ENCODE measurements at places on chromosomes 3 and 15.

GRCh38 chr15:82134461-82134860 lies 88.6 kb upstream of the MEX3B start:
- no peak for DNase-seq

DNA sequence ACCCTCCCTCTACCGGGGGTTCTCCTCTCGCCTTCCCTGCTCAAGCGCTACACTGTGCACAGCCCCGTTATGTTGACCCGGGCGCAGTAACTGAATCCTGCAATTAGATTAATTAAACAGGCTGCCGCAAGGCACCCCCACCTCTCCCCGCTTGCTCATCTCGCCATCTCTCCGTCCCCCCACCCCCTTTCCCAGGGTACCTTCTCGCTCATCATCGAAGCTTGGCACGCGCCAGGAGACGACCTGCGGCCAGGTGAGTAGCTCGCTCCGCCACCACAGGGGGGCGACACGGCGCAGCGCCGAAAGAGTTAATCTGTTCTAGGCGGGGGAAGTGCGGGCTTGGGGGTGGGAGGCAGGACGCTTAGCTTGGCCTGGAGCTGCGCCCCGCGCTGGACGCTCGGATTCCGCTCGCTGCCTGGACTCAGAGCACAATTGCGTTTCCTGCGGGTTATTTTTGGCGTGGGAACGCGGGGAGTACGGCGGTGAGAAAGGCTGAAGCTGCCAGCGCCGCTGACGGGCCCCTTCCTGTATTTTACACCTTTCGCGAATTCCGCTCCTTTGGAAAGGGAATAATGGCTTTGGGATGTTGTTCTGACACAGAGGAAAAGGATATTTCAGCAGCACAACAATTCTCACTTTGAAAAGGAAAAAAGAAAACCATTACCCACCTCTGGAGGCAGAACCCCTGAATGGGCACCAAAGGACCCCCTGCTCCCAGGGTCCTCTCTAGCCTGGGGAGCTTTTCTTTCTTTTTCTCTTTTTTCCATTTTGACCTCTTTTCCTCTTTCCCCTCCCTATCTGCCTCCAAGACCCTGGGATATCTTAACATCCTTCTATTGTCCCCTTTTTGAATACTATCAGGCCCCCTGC lies 1.5 kb downstream of the DLL4 start:
- DNase-seq: no peak

DNA sequence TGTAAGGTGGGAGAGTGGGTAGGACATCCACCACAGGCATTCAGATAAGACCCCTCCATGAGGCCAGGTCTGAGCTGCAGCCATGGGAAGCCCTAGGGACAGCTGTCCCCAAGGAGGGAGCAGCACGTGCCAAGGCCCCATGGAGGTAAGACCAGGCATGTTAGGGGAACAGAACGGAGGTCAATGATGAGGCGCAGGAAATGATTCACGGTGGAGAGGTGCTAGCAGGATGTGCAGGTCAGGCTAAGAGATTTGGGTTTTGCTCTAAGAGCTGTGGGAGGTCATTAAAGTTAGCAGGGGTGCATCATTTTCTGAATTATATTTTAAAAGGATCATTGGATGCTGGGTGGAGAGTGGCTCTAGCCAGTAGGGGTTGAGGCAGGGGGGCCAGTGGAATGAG lies 66.4 kb upstream of the SNRPA1 start:
- DNase-seq: no peak

DNA sequence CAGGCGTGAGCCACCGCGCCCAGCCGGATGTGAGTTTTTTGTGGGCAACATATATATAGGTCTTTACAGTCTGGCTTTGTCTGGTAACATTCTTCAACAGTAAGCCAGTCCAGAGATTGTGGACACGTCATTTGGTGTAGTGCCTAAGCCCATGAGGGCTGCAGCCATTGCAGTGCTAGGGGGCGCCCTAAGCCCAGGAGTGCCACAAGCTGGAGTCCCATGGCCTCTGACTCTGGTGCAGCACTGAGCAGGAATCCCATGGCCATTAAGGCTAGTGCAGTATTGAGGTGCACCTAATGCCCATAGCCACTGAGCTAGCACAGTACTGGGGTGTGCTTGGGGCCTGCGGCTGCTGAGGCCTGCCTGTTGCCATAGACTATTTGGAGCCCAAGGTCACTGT lies 136.4 kb upstream of the NDN start:
- DNase-seq: no peak

DNA sequence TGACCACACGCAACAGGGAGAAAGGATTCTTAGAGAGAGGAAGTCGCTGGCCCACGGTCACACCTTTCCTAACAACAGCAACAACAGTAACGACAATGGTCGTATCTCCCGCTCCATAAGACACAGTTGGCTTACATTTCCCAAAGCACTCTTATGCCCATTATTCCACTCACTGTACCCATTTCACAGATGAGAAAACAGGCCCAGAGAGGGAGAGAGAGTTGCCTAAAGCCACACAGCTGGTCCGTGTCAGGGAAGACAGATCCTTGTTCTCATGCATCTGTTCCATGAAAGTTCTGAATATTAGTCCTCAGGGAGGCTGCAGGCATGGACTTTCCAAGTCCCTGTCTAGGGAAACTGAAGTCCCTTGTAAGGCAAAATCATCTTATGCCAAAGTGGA lies 42.0 kb upstream of the ATP2B2 start:
- no peak for DNase-seq

DNA sequence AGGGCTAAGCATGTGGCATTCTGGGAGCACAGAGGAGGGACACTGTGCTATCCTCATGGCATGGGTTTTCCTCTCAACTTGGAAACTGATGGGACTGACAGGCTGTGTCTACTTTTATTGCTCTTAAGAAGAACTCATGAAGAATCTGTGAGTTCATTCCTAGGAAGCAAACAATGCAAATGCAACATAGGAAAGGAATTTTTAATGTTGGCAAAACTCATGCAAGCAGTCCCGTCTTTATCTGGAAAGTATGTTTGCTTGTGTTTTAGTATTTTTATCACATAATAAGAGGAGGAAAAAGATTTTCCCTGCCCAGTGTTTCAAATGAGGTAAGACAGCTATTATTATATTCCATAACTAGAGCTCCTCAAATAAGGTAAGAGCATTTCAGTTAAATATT lies 89.7 kb downstream of the TRIM42 start:
- DNase-seq: no peak

DNA sequence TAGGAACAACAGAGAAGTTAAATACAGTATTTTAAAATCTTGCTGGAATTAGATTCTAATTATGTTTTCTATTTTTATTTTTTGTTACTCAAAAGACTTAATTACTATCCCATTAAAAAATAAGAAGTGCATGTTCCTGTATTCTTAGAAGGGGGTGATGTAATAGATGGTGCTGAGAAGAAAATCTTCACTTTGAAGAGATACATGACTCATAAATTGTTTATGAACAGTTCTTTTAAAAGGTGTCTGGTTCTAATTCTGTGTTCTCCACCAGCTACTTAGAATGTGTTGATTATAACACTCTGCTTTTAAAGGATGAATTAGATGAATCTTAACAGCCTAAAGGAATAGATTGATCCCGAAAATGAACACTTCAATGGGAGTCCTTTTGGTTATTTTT lies 8.2 kb downstream of the RCN2 start:
- no peak for DNase-seq

GRCh38 chr3:191030491-191030890 lies 168.0 kb upstream of the GMNC start:
- no peak for DNase-seq

GRCh38 chr3:139975594-139976365 lies 40.8 kb downstream of the CLSTN2 start:
- DNase-seq: peak; percentile 86

- DNase-seq: no peak
These were observed 101.9 kb upstream of the ICE2 start for GRCh38 chr15:60580650-60581376.

DNA sequence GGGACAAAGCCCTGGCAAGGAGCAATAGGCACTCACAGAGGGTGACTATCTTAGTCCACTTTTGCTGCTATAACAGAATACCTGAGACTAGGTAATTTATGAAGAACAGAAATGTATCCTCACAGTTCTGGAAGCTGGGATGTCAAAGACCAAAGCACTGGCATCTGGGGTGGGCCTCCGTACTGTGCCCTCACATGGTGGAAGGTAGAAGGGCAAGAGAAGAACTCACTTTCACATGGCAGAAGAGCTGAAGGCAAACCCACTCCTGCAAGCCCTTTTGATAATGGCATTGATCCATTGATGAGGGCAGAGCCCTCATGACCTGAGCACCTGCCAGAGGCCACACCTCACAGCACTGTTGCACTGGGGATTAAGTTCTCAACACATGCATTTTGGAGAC lies 173.4 kb upstream of the C2CD4B start:
- no peak for DNase-seq

GRCh38 chr3:71308836-71309235 lies 274.7 kb downstream of the FOXP1 start:
- no peak for DNase-seq

DNA sequence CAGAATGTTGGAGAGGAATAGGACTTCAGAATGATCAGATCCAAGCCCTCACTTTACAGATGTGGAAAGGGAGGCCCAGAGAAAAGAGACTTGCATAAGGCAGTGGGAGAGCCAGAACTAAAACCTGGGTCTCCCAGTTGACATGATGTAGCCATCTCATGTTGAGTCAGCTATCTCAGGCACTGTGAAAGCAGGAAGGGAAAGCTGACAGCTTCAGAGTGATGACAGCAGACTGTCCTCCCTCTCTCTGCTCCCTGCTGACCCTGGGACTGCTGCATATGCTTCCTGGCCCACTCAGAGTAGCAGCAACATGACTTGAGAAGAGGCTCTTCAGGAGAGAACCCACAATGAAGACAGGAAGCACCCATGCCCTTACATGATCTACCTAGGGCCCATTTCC lies 14.7 kb downstream of the FHIT start:
- no peak for DNase-seq

- DNase-seq: no peak
These were observed 165.5 kb downstream of the MEX3B start for GRCh38 chr15:81880314-81880713.

DNA sequence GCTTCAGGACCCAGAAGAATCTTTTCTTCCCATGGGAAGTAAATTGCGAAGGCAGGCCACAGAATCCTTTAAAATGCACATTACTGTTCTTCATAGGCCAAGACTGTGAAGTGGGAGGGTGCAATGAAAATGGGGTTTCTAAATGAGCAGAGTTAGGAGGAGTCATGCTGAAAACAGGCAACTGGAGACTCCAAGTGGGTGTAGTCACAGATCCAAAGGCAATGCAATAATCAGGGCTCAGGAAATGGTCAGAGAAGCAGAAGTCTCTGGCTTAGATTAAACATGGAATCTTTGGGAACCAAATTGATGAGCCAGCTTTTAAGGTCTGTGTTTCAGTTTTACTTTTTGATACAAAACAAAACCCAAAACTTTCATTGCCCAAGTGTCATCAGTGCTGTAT lies 37.6 kb downstream of the HHLA2 start:
- DNase-seq: no peak

DNA sequence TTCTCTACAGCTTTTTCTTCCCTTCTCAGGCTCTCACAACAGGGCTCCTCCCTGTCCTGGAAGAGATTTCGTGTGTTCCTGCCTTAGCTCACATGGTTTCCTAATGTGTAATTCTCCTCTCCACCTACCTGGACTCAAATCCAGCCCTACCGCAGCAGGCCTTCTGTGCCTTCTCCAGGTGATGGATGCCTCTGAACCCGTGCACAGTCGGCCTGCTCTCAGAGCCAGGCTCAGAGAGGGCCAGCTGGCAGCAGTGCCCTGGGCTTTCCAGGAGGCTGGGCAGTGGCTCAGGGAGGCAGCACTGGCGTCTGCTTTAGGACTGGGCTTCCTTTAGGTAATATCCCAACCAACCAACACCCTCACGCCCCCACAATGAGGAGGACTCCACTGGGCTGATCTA lies 123.2 kb upstream of the TMC3 start:
- DNase-seq: no peak

DNA sequence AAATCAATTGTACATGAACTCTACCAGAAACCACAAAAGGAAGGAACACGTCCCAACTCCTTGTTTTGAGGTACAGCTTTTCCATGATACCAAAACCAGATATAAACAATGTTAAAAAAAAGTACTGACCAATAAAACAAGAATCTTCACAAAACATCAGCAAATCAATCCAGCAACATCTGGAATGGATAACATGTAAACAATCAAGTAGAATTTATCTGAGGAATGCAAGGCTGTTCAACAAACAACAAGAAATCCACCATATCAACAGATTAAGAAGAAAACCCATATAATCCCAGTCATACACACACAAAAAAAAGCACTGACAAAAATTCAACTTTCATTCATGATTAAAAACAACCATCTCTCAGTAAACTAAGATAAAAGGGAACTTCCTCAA lies 26.7 kb downstream of the TJP1 start:
- DNase-seq: no peak

DNA sequence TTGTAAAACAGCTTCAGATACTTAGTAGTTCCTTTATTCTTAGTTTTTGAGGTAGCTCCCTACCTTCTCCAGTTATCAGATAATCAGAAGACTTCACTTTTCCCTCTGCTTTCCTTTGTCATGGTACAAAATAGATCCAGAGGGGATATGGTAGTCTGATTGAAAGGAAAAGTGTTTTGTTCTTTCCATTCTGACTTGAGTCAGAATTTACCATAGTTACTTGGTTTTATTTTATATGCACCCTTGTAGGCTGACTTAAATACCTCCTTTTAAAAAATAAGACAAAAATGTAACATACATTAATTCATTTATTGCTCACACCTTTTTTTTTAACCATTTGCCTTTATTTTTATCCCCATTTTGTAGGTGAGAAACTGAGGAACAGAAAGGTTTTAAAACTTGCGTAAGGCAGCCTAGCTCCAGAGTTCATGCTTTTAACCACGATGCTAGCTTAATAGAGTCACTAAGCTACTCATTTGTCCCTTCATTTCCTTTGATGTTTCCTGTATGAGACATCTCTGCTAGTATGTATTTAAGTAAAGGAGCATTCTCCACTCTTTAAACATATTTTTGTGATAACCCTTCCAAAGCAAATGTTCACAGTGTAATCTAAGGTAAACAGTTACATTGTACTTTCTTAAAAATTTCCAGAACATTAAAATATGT lies 187.5 kb downstream of the KLHL25 start:
- DNase-seq: no peak

- no peak for DNase-seq
These were observed 681.6 kb upstream of the ARPP21 start for GRCh38 chr3:34957677-34958076.

DNA sequence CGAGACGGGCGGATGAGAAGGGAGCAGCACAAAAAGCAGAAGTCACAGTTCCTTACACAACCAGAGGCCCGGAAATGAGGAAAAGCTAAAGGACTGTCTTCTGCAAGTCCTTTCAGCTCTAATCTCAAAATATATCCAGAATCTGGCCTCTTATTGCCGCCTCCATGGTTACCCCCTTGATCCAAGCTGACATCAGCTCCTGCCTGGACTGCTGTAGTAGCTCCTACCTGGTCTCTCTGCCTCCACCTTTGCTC lies 324.0 kb upstream of the ROPN1 start:
- no peak for DNase-seq
